ENCODE measurements at places on chromosomes 1 and 21. TPM values are rescaled to one million over a fixed set of nuclear protein-coding genes. Genes with fewer than 3 reads are reported as not detected.

Gene GPR52
- total RNA-seq, result 0.76 TPM

DNA sequence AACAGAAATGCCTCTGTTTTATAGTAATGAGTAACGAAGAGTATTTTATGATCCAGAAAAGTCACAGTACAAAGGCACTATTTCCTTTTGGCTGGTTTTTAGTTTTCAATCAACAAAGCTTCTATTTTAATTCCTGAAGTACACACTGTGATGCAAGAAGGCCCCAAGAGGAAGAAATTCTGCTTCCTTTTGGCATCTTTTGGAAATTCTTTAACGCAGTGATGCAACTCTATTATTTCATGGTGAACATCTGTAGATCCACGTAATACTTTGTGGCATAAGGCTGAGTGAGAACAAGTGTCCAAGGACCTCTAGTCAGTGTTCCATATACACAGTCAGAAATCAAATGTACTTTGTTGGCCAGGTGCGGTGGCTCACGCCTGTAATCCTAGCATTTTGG, 137.5 kb downstream of the TGFB2 start:
- H3K27ac ChIP-seq, result no peak overlapping the region
- H3K4me3 ChIP-seq, result no peak overlapping the region
- no peak for DNase-seq

Gene SLC26A9
- 0.30 TPM for total RNA-seq

GRCh38 chr1:119651133-119651532, 3.1 kb upstream of the ZNF697 start:
- no peaks in the 10 kb centered on the region for H3K27me3 ChIP-seq
- H3K27ac ChIP-seq, result no peak overlapping the region
- no peak for DNase-seq
- H3K4me1 ChIP-seq, result peaks cover 6% of the 10 kb centered on the region
- no peak overlapping the region for H3K4me3 ChIP-seq
